ENCODE measurements at places on chromosomes 6 and 20. TPM values are rescaled to one million over a fixed set of nuclear protein-coding genes. Genes with fewer than 3 reads are reported as not detected.

GRCh38 chr6:39653612-39654011, 71.6 kb downstream of the KIF6 start:
- DNase-seq = no peak

GRCh38 chr6:51768087-51768486, 319.3 kb downstream of the PKHD1 start:
- no peak for DNase-seq

DNA sequence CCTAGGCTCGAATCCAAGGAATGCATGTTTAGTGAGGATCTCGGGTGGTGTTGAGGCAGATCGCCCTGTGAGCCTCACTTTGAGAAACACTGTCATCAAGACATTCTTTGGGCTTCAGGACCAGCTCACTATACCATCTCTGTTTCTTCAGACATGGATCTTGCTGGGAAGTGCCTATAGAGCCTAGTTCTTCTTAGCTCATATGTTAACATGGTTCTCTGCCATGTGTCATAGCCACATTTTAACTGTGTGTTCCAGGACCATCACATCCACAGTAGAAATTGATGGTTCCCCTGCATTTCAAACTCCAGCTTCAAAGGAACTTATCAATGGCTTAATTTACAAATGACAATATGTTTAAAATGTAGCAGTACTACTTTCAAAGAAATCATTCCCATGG, 57.4 kb downstream of the NOX3 start:
- no peak for DNase-seq

- DNase-seq = no peak
Observed at GRCh38 chr20:45510242-45510862, 5.1 kb downstream of the SPINT3 start.

DNA sequence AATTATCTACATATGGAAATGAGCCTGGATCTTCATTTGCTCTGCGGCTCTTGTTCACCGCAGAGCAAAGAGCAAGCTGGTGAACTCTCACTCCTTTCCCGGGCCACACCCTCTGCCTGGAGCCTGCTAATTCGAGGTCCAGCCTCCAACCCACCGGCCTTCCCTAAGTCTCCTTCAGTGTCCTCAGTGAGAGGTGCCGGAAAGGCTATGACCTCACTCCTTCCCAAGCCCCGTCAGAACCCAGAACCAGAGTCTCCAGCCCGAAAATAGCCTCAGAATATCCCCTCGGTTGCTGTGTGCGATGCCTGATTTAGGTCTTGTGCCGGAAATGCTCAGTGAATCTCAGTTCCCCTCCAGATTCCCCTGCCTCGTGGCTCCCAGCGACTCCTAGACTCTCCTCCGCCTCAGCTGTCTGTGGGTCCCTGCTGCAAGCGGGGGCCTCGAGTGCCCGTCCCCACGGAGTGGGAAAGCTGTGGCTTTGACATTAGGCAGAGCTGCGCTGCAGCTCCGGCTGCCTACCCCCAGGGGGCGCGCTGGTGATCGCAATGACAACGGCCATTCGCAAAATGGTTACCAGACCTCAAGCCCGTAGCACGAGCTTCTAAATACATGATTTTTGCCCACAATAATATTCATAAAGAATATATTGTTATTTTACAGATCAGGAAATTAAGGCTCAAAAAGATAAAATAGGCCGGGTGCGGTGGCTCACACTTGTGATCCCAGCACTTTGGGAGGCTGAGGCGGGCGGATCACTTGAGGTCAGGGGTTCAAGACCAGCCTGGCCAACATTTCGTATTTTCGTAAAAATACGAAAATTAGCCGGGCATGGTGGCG, 4.1 kb upstream of the BNIP5 start:
- DNase-seq = peak; percentile 84

The UTRN gene
- 83.7 TPM for total RNA-seq

- DNase-seq = no peak
Observed at GRCh38 chr6:131730264-131730663, 19.4 kb upstream of the CTAGE9 start.

The TBCC gene
- total RNA-seq = 13.5 TPM

The MYL9 gene
- total RNA-seq = 5.4 TPM

DNA sequence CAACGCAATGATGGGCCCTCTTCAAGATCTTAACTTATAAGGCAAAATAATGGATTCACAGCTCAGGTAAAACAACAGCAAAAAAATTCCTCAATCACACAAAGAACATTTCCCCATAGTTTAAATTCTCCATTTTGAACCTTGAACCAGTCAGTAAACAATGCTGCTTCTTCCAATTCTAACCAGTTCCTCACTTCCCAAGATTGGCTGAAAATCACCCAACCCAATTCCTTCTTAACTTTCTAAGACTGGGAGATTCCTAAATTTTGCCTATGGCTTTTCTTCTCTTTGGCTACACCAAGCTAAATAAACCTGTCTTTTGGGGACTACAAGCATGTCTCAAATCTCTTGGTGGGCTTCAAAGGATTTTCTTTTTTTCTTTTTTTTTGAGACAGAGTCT, 3.1 kb upstream of the ZNF451 start:
- no peak for DNase-seq

The OVOL2 gene
- total RNA-seq = not detected

DNA sequence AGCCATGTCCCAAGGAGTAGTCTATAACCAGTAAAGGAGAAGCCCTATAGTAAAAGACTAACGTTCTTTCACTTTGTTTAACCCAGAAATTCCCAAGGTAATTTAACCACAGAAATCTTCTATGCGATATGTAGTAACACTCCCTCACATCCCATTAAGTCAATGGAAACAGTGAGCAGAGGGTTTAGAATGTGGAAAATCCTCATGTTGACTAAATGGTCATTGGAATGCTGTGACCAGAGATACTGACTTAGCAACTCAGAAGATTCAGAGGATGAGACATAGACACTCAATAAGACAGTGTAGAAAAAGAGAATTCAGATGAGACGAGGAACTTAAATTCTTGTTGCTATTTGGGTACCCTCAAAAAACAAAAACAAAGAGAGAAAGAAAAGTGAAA, 562.2 kb upstream of the NOX3 start:
- DNase-seq = no peak

- DNase-seq = no peak
Observed at GRCh38 chr20:63273635-63274380, 1.2 kb downstream of the ARFGAP1 start.

The PERP gene
- total RNA-seq = 23.8 TPM

DNA sequence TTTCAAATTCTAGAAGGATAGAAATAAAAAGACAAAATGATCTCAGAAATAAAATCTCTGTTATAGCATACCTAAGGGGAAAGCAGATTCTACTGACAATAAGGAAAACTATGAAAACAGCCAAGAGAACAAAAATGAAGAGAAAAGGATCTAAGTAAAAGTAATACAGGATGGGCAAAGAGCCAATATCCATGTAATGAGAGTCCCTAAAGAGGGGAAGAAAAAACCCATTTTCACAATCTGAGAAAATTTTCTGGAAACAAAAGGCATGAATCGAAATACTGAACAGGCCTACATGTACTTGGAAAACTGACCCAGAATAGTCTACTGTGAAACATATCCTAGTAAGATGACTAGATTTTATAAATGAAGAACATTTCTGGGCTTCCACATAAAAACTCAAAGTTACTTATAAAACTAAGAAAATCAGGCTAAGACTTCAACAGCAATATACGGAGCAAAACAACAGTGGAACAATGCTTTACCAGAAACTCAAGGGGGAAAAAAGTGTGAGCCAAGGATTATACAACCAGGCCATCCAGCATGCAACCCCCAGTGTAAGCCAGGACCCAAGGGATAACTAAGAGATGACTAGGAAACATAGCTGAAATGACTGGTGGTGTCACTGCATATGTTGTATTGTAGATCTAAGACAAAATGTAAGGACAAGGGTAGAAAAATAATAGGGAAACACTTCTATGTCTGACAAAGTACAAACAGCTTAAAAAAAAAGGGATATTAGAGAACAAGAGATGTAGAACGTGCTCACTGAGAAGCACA, 10.2 kb downstream of the NAPB start:
- no peak for DNase-seq

- DNase-seq = no peak
Observed at GRCh38 chr20:47659904-47660601, 125.2 kb downstream of the SULF2 start.

GRCh38 chr20:33858666-33859065, 47.5 kb downstream of the CHMP4B start:
- DNase-seq = no peak

DNA sequence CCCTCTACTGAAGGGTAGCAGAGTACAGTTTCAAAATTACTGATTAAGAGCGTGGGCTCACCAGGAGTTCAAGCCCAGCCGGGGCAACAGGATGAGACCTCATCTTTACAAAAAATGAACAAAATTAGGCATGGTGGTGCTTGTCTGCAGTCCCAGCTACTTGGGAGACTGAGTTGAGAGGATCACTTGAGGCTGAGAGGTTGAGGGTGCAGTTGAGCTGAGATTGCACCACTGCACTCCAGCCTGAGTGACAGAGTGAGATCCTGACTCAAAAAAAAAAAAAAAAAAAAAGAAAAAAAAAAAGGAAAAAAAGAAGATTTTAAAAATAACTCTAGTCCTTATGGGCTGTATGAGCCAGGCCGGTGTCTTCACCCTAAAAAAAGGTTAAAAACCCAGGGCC, 18.7 kb downstream of the PABPC1L start:
- no peak for DNase-seq

DNA sequence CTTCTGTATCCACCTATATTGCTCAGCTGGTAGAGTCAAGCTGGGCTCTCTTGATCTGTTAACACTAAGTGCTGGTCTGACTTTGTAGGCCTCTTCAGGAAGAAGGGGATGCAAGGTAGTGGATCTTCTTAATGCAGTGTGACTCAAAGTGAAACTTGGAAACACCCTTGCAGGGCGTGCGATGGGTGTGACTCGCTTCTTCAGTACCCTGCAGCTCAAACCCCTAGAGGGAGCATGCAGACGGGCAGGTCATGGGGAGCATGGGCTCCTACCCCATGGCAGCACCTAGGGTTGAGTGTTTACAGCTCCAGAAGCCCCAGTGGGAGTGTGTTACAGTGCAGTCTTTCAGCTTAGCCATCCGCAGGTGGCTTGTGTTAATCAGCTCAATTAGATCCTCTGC, 757 bp upstream of the SAMD3 start:
- peak; percentile 45 for DNase-seq

DNA sequence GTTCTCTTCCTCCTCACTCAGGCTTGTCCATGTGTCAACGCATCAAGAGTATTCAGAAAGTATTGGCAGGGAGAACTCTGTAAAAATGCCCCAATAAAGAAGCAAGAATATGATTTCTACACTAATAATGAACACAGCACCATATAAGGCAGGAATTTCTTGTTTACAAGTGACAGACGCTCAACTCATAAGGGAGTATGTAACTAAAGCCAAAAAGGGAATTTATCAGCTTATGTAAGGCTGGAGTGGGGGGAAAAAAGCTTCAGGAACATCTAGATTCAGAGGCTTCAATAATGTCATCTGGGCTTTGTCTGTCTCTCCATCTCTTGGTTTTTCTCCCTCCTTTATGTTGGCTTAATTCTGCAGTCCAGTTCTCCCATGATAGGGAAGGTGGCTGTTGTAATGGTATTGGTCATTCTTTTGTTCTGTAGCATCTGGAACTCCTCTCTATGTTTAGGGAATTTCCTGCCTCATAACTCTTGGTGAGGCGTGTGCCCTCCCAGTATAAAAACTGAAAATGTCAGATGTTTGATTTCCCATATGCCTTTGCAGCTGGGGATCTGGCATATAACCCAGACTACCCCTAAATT, 125.1 kb upstream of the COL21A1 start:
- DNase-seq = no peak

The GNMT gene
- total RNA-seq = 10.5 TPM

- no peak for DNase-seq
Observed at GRCh38 chr6:137933696-137934095, 66.6 kb downstream of the TNFAIP3 start.

- DNase-seq = no peak
Observed at GRCh38 chr6:62775427-62776022, 435.7 kb upstream of the FKBP1C start.

The NRSN1 gene
- not detected for total RNA-seq

DNA sequence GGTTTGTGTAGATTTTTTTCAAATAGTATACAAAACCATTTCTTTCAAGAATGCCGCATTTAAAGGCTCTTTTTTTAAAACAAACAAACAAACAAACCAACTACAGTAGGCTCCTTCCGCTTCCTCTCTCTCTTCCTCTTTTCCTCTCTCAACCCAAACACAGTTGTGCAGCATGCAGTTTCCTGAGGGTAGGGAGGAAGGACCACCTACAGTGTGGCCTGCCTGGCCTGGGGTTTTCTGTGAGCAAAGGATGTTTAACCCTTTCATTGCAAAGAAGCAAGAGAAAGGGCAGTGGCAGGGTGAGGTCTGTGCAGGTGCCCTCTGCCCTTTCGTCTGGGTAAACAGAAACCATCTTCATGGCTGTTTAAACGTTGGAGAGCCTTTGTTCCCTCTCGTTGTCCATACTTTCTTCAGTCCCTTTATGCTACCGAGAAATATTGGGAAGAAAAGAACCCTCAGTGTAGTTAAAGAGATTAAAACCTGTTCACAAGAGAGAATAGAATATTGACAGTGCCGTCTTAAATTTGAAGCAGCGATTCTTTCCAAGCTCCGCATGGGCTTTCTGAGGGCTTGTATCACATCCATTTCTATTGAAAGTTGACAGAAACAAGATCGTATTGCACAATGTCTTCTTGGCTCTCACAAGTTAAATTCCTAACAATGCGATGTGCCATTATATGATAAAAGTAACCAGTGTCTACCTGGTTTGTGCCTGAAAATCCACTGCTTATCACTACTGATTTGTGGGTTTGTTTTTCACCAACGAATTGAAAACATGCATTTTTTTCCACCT, 215.5 kb upstream of the SNX9 start:
- no peak for DNase-seq

DNA sequence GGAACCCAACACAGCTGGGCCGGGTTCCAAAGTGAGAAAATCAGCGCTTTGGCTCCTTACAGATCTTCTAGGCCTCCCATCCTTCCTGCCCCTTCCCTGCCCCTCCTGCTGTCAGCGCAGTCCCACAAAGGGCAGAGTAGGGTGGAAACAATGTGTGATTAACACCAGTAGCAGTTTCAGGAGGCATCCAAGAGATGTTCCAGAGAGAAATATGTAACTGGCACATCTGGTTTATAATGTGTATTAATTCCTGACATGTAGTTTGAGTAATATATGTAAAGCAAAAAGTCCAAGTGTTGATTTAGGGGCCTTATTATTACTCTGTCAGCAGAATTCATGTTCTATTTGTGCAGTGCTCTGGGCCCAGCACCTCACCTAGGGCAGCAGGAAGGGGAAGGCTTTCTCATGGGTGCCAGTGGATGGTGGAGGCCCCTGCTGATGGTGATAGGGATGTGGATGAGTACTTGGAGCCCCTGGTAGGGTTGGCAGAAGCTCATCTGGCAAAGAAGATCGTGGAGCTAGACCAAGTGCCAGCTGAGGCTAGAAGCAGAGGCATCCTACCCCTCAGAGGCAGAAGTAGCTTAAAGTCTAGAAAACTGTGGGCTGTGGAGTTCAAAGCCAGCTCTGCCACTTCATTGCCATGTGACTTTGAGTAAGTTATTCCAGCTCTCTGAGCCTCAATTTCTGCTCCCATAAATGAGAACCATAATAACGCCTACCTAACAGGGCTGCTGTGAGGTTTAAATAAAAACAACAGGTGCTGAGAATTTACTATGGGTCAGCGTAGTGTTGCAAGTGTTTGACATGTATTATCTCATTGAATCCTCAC, 22.4 kb upstream of the RALY start:
- DNase-seq = no peak

- no peak for DNase-seq
Observed at GRCh38 chr20:62824476-62825332, 7.9 kb downstream of the COL9A3 start.

The TAGAP gene
- total RNA-seq = 2.0 TPM

The DDX43 gene
- total RNA-seq = 0.14 TPM
